ENCODE measurements at places on chromosomes 2 and 18. TPM values are rescaled to one million over a fixed set of nuclear protein-coding genes. Genes with fewer than 3 reads are reported as not detected.

- no peak for DNase-seq
- no peak overlapping the region for H3K4me3 ChIP-seq
- peaks cover 9% of the 10 kb centered on the region for H3K4me1 ChIP-seq
- peak overlapping the region; percentile 13 for H3K27ac ChIP-seq
Measured at GRCh38 chr2:85548608-85548900, 9.6 kb downstream of the MAT2A start.

- no peak overlapping the region for H3K4me3 ChIP-seq
- no peak overlapping the region for H3K27ac ChIP-seq
- H3K4me1 ChIP-seq: no peaks in the 10 kb centered on the region
- no peaks in the 10 kb centered on the region for H3K27me3 ChIP-seq
- DNase-seq: no peak
Measured at GRCh38 chr2:65729246-65729645, 296.8 kb upstream of the SPRED2 start.

- DNase-seq: no peak
- H3K27ac ChIP-seq: no peak overlapping the region
- no peak overlapping the region for H3K4me3 ChIP-seq
- H3K27me3 ChIP-seq: no peaks in the 10 kb centered on the region
- no peaks in the 10 kb centered on the region for H3K4me1 ChIP-seq
Measured at GRCh38 chr2:567865-568638, 109.2 kb downstream of the TMEM18 start.

The ABCG5 gene
- total RNA-seq: not detected

The ALPI gene
- total RNA-seq: 50.9 TPM

- H3K36me3 ChIP-seq: no peaks in the 10 kb centered on the region
- no peaks in the 10 kb centered on the region for H3K4me1 ChIP-seq
- H3K4me3 ChIP-seq: no peak overlapping the region
- DNase-seq: no peak
Measured at GRCh38 chr18:23798249-23798648, 109.0 kb downstream of the LAMA3 start.

GRCh38 chr2:232770207-232770606, 6.2 kb downstream of the KCNJ13 start:
- DNase-seq: no peak
- H3K27me3 ChIP-seq: no peaks in the 10 kb centered on the region
- no peak overlapping the region for H3K4me3 ChIP-seq

DNA sequence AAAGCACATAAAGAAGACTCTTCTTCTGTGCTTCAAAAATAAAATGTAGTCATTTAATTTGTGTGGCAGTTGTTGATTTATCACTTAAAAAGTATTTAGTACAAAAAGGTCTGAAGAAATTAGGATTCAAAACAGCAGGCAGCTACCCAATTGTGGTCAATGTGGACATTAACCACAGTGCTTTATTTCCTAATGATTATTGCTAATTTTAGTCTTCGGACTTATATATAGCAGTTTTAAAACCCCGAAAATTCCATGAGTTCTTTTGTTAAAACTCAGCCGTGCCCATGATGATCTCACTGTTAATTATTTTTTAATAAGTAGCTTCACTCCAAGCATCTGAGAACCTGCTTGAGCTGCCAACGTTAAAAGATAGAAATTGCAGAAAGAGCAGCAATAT, 594.3 kb downstream of the STK39 start:
- no peak overlapping the region for H3K27ac ChIP-seq
- H3K4me3 ChIP-seq: no peak overlapping the region
- H3K4me1 ChIP-seq: no peaks in the 10 kb centered on the region
- no peaks in the 10 kb centered on the region for H3K36me3 ChIP-seq

DNA sequence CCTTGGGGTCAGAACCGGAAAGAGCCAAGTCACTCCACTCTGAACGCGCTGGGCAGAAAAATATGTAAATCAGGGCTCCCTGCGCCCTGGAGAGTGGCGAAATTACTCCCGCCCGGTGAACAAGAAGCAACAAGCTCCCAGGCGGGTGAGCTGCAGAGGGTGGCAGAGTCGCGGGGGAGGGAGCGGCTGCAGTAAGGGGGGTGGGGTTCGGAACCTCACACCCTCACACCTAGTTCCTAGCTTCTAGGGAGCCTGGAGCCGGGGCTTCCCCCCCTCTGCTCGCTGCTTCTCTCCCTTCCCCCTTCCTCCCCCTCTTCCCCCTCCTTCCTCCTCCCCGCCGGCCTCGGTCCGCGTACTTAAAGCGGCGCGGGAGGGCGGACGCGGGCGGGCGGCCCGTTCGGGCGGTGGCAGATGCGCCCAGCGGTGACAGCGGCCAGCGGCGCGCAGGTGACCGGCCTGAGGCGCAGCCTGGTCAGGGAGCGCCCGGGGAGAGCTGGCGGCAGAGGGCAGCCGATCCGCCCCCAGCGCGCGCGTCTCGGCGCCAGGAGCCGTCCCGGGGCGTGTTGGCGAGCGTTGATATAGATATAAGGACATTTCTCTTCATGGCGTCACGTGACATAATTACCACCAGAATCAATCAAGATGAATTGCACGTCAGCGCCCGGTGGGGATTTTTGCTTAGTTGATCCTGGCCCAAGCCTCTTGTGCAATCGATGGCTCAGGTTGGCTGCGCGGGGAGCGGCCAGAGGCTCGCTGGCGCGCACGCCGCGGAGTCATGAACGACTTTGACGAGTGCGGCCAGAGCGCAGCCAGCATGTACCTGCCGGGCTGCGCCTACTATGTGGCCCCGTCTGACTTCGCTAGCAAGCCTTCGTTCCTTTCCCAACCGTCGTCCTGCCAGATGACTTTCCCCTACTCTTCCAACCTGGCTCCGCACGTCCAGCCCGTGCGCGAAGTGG, at the start of gene HOXD11:
Gene HOXD11 (plus strand): TSS at position 700 of the 959 bp plus-strand sequence. CDS start 76 bp downstream, at position 776.
- H3K4me1 ChIP-seq: peaks cover 51% of the 10 kb centered on the region
- peaks cover 98% of the 10 kb centered on the region for H3K27me3 ChIP-seq
- peak; percentile 66 for DNase-seq
- H3K4me3 ChIP-seq: peak within 1 kb of the TSS; percentile 52

DNA sequence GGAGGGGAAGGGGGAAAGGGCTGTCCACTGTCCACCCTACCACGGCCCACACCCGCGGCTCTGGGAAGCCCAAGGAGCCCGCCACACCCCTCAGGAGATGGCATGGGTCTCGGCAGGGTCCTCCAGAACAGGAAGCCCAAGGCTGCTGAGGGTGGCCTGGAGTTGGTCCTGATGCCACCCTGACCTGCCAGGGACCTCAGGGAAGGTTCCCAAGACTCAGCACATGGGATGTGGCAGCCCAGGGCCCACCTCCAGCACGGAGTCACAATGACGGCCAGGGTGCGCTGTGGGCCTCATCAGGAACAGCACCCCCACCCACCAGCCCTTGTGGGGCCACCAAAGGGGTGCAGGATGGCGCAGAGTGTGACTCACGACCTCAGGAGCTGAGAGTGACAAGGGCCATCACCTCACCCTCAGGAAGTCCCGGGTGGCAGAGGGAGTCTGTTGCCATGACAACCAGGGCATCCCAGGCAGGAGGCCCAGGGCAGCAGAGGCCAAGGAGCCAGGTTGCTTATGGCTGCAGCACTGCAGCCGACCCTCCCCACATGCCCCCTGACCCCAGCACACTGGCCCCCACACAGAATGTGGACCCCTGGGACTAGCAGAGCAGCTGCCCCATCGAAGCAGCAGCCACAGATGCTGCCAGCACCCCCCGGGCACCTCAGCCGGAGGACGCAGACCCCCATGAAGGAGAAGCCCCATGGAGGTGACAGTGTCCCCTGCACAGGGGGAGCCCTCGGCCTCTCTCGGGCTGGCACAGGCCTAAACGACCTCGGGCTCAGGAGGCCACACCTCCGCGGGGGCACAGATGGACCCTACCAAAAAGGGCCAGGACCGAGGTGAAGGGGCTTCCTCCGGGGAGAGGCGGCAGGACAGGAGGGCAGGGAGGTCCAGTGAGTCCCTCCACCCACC, 34.3 kb downstream of the KIF1A start:
- H3K4me1 ChIP-seq: no peaks in the 10 kb centered on the region
- peaks cover 15% of the 10 kb centered on the region for H3K27me3 ChIP-seq
- no peaks in the 10 kb centered on the region for H3K36me3 ChIP-seq
- no peak for DNase-seq

All from transverse colon (tissue), 4 donors.